ENCODE measurements at places on chromosomes 13 and 19.

DNA sequence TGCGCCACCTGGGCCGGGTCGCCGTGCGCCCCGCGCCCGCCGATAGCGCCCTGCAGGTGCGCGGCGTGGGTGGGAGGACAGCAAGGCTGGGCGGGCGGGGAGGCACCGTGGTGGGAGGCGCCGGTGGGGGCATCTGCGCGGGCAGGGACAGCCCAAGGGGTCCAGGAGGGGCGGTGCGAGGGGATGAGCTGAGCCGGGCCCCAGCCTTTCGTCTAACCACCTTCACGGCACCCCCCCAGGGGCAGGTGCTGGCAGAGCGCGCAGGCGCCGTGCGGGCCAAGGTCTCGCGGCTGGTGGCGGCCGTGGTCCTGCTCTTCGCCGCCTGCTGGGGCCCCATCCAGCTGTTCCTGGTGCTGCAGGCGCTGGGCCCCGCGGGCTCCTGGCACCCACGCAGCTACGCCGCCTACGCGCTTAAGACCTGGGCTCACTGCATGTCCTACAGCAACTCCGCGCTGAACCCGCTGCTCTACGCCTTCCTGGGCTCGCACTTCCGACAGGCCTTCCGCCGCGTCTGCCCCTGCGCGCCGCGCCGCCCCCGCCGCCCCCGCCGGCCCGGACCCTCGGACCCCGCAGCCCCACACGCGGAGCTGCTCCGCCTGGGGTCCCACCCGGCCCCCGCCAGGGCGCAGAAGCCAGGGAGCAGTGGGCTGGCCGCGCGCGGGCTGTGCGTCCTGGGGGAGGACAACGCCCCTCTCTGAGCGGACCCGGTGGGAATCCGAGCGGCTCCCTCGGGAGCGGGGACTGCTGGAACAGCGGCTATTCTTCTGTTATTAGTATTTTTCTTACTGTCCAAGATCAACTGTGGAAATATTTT lies 3.1 kb downstream of the KISS1R start:
- DNase-seq, result peak; percentile 43

DNA sequence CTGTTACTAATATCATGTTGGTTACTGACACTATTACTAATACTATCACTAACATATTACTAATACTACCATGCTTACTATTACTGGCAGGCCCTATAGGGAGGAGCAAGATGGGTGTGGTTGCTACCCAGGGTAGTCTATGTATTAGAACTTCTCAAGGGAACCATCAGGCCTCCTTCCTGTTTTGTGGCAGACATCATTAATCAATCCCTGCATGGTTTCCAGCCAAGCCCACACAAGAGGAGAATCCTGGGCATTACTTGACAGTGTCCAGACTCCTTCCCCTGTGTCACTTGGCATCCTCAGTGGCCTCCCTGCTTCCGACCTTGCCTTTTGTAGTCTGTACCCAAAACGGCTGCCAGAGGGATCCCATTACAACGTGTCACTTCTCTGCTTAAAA lies 8.9 kb downstream of the HAS1 start:
- no peak for DNase-seq

DNA sequence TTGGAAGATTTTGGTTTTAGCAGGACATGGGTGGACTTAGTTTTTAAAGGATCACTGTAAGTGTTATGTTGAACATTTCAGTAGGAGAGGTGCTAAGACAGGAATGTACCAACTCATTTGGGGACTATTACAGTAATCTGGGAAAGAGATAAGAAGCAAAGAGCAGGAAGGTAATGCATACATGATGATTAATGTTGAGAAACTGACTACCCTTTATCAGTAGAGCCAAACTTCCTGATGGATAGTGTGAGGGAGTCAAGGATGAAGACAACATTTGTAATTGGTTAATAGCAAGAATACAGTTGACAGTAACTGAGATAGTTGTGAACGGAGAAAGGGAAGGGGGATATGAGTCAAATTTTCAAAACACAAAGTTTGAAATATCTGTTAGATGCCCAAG lies 421.9 kb upstream of the PRR20A start:
- no peak for DNase-seq

DNA sequence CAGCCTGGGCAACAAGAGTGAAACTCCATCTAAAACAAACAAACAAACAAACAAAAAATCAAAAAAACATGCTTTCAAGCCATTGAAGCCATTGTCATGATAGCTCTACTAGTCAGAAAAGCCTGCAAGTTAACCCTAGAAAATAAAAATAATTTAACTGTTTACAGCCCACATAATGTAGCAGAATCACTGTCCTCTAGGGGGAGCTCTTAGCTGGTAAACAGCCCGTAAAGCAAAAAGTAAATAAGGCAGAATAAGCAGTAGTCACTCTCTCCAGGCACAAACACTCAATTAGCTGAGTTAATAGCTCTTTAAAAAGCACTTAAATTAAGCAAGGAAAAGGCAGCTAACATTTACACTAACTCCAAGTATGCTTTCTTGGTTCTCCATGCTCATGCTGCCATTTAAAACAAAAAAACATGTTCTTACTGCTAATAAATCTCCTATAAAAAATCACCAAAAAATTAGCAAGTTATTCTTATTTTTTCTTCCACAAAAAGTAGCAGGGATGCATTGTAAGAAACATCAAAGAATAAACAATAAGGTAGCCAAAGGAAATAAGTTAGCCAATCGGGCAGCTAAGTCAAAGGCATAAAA lies 11.3 kb downstream of the LILRB4 start:
- DNase-seq, result peak; percentile 8

GRCh38 chr13:42239644-42240043 lies 32.3 kb upstream of the AKAP11 start:
- no peak for DNase-seq

DNA sequence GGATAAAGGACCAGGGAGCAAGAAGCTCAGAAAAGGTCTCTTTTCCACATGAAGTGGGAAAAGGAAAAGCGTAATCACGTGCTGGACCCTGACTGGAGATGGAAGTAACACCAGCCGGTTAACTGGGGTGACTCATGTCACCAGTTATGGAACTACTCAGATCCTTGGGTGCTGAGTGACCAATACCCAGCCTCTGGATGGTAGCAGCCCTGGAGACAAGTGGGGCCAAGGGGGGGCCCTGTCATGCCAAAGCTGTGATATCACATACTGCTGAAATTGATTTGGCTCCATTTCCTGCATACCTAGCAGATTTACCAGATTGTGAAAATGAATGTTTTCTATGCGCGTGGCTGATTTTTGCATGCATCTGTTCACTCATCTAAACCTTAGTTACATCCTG lies 158.9 kb downstream of the ZIC5 start:
- no peak for DNase-seq

- no peak for DNase-seq
Measured at GRCh38 chr13:21823416-21823815, 152.5 kb downstream of the FGF9 start.

GRCh38 chr19:5075597-5075996 lies 106.7 kb downstream of the KDM4B start:
- no peak for DNase-seq

DNA sequence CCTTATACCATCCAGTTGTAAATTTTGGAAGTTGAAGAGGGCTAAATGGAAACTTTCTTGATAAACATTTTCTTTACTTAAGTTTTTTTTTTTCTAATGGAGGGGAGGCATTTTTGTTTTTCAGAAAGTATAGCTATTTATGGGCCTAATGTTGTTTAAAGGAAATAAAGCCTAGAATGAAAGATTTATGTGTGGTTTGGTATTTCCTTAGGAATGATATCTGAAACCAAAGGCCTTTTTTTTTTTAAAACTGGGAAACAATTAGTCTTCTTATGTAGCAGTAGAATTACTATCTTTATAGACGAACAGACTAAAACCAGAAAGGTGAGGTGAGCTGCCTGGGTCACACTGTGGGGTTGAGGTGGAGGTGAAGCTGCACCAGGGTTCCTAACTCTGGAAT lies 80.1 kb downstream of the ESD start:
- DNase-seq, result no peak

- DNase-seq, result no peak
Measured at GRCh38 chr13:113930671-113931637, 42.9 kb downstream of the C13orf46 start.

DNA sequence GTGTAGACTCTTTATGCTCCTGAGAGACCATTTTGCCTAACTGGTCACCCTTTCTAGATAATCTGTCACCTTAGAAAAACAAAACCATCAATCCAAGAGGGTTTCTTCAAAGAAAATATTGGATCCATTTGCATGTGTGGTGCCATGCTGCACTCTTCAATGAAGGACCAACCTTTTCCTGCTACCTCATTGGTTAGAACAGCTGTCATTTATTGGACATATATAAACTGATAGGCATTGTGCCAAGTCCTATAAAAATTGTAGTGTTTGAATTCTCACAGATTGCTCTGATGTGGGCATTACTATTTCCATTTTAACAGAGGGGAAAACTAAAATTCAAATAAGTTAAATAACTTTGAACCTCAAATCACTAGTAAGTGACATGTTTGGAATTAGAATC lies 333.2 kb downstream of the MYO16 start:
- DNase-seq, result no peak

GRCh38 chr13:98143601-98144026 lies 720 bp downstream of the FARP1 start:
- no peak for DNase-seq

GRCh38 chr19:11806354-11807098 lies 7.5 kb upstream of the ZNF440 start:
- DNase-seq, result no peak

GRCh38 chr13:100680131-100680530 lies 5.5 kb upstream of the TMTC4 start:
- no peak for DNase-seq

GRCh38 chr19:16068696-16069259 lies 7.5 kb upstream of the TPM4 start:
- no peak for DNase-seq

Measured in ELF-1 (cell line).